ENCODE measurements at places on chromosomes 16 and 17.
A peak's percentile ranks its signal among the peaks of the same experiment; 100 is the strongest.

DNA sequence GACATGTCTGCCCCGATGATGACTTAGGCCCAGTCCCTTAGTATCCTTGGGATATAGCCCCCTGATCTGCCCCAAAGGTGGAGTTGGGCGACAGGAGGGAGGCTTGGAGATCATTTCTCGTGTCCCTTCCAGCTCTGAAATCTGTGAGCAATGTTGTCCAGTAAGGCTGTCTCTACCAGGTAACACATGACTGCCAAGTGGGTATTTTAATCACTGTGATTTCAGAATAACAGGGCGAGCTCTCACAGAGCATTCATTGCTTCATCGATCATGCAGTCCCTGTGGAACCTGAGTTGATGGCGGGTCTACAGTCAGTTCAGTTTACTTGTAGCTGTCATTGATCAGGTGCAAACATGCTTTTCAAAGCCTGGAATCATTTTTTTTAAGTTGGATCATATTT lies 39.2 kb downstream of the KSR1 start:
- DNase-seq: no peak

GRCh38 chr17:35361027-35361426 lies 12.4 kb downstream of the SLFN11 start:
- DNase-seq: no peak

- DNase-seq: peak; percentile 22
Observed at GRCh38 chr17:79192503-79193351, 118.1 kb downstream of the ENGASE start.

- DNase-seq: no peak
Observed at GRCh38 chr17:79711715-79712305, 18.9 kb upstream of the ENPP7 start.

GRCh38 chr16:20327444-20328041 lies at the start of gene GP2:
GP2 (minus strand) TSS chr16:20327513; CDS start chr16:20326431, 1,082 bp downstream.
- no peak for DNase-seq

DNA sequence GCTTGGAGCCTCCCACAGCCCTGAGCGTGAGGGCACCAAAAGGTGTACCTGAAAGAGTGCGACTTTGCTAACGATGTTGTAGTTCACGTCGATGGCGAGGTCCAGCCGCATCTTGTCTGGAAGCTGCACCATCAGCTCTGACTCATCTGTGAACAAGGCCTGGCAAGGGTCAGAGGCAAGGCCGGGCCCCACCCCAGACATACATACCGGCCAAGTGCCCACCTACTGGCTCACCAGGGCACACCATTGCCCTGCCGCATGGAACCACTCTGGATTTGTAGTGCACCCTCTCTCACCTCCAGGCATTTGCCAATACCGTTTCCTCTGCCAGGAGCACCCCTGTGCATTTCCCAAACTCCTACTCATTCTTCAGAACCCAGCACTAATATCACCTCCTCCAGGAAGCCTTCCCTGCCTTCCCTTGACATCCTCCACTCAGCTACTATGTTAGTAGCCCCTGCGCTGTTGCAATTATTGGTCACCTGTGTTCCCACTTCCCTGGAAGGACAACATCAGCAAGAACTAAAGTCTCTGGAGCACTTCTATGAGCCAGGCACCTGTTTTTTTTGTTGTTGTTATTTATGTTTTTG lies 69.4 kb downstream of the CNGB1 start:
- DNase-seq: no peak

- DNase-seq: no peak
Observed at GRCh38 chr16:74166456-74166855, 130.2 kb upstream of the PSMD7 start.

DNA sequence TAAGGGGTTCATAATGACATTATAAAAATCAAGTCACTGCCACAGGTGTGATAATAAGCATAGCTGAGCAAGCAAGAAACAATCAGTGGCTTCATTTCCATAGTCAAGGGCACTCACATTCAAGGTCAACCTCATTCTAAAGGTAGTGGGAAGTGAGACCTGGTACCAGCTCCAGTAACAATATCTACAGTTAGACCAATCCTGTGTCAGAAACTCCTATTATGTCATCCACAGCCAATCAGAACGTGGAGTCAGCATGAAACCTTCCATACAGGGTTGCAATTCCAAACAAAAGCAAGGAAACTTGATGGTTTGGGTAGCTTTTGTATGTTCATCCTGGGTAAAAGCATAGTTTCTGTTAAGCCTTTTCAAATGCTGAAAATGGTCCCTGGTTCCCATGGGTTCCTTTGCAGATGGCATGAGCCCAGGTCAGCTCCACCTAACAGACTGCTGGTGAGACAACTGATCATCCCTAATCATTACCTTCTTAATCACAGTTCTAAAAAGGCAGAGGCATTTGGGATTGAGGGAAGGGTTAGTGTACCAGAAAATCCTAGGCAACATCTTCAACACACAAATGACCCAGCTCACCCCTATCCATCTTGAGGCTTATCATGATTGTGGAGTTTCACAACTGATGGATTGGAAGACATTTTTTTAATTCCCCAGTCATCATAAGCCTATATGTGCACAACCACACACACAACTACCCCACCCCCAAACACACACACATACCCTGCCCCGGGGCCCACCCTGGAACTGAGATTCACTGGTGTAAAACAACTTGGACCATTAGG lies 30.4 kb downstream of the TEX2 start:
- no peak for DNase-seq

- no peak for DNase-seq
Observed at GRCh38 chr17:42274253-42274542, 2.0 kb downstream of the STAT5B start.

GRCh38 chr16:52488837-52489289 lies 58.1 kb downstream of the TOX3 start:
- DNase-seq: no peak

DNA sequence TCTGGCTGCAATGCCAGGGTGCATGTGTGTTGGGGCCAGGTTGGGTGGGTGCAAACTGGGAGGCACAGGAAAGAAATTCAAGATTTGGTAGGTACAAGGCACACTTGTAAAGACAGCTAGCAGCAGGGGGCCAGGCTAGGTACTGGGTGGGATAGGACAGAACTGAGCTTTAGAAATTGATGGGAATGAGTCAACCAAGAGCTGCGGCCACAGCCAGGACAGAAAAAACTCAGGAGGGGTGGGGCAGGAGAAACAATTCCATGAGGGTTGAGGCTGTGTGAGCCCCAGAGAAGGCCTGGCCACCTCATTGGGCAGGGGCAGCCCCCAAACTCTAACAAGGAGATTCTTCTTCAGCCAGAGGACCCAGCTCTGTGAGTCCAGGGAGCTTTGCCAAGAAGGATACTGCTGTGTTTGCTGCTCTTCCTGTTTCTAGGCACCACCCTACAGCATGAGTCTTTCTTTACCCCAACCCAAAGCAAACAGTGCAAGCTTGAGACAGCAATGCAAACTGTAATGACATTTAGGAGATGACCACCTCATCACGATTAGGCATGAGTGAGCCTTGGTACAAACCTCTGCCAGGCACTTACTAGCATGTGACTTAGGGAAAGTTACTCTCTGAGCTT lies 21.3 kb upstream of the CCDC182 start:
- DNase-seq: no peak

DNA sequence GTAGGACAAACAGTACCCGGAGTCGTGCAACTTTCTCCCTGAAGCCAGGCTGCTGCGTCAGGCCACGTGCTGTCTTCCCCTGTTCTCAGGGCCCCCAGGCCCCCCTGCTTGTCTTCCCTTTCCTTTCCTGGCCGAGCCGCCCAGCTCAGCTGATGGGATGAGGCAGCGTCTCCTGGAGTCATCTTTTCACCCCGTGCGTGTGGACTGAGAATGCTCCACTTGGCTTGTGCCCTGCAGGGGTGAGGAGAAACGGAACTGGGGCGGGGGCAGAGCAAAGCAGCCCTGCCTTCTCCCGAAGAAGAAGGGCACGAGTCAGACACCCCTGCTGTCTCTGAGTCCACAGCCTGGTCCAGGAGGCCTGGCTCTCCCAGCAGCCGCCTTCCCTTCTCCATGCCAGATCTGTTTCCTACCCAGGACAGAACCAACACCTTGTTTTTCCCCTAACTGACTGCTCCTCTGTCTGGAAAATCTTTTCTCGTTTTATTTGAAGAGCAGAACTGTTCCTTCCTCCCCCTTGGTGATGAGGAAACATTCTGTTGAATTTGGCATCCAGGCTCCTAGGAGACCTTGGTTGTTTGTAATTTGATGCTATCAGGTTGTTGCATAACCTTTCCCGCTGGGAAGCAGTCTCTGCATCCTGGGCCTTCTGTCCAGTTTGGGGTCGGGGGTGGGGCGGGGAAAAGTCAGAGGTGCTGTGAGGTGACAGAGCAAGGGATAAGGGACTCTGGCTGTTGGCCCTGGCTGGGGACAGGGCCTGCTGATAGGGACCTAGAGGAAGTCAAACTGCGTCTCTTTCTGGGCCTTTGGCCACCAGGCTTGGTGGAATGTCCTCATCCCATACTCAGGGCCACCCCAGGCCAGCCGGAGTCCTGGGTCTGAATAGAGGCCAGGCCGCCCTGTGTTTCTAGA lies 78.8 kb downstream of the WIPI1 start:
- DNase-seq: peak; percentile 96

GRCh38 chr17:50180111-50180510 lies 14.3 kb downstream of the SGCA start:
- DNase-seq: peak; percentile 9

- DNase-seq: no peak
Observed at GRCh38 chr17:79572136-79572925, 38.5 kb downstream of the RBFOX3 start.

DNA sequence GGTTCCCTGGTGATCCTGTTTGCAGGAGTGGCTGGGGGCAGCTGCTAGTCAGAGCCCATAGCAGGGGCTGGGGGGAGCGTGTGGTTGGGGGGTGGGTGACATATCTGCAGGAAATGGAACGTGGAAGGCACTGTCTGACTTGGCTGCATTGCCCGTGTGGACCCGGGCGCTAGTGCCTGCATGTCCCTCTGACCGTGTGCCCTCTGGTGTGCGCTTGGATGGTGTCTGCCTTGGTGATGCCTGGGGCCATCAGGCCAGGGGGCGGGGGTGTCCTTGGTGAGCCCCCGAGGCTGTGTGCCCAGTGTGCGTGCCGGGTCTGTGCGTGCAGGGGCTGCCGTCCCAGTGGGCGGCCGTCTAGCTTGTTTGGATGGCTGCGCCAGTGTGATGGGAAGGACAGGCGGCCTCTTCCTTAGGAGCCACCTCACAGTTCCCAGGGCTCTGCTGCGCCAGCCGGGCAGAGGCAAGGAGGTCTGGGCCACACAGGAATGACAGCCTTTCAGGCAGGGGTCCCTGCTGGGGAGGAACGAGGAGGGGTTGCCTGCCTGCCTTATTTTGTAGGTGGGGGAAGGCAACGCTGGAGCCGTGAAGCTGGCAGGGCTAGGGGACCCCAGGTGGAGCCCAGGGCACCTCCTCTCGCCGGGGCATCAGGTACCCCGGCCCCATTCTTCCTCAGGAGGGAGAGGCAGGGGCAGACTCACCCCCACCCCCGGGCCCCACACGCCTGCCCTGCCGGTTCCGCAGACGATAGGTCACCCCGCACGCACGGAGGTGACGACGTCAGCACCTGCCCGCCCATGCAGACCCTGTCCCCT lies 693 bp downstream of the NDRG4 start:
- no peak for DNase-seq

DNA sequence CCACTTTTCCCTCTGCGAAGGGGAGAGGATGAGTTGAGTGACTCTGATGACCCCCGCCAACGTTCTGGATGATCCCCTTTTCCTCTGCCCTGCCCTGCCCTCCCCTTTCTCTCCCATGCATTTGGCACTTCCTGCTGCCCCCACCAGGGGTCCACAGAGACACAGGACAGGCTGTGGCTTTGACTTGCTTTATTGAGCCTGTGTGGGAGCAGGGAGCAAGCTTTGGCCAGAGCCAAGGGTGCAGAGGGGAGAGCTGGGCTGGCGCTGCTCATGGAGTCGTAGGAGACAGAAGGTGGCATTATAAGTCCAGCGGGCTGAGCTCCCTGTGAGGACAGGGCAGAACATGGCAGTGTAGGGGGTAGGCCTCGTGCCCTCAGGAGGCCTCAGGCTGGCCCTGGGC lies 1.6 kb downstream of the PPY start:
- DNase-seq: peak; percentile 15

DNA sequence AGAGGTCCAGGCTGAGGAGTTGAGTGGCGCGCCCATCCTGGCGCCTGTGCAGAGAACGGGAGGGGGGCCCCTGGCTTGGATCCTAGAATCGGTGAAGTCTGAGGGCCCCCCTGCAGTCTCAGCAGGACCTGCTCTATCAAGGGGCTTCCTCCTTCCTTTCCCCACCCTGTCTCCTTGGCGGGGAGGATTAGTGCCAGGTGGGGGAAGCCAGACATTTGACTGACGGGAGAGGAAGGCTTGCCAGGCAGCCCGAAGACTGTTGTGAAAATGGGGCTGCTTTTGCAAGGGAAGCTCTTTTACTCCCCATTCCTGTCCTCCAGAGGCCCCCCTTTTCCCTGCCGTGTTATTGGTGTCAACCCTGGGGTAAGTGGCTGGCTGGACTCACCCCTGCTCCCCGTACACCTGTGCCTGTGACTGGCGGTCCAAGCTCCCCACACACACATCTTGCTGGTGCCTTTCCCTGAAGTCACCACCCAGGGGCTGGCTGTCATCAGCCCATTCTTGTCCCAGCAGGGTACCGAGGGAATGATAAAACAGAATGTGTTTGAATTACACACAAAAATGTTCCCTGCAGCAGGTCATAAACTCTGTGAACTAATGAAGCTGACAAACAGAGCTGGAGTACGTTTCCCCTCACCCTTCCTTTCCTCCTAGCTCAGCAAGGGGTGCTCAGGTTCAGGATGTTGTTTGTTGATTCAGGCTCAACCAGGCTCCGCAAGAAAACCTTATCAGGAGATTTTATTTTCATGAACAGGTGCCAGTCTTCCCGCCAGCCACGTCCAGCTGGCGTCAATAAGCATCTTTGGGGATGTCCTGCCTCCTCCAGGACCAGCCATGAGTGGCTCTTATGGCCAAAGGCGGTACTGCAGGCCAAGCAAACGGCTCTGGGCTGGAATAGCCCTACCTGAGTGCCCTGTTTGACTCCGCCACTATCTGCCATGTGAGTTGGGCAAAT lies 4.4 kb upstream of the ARMC7 start:
- DNase-seq: peak; percentile 52

DNA sequence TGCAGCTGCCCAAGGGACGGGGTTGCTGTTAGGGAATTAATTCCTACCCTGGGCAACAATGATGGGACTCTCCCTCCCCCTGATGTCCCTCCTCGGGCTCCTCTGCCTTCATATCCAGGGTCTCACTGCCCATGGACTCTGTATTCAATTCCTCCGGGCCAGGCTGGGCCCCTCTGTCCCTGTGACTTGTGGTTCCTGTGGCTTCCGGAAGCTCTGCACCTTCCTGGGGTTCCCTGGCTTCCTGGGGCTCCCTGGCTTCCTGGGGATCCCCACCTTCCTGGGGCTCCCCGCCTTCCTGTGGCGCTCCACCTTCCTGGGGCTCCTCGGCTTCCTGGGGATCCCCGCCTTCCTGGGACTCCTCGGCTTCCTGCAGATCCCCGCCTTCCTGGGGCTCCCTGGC lies 35.2 kb downstream of the SRL start:
- DNase-seq: no peak
